ENCODE measurements at places on chromosomes 3 and 15.

DNA sequence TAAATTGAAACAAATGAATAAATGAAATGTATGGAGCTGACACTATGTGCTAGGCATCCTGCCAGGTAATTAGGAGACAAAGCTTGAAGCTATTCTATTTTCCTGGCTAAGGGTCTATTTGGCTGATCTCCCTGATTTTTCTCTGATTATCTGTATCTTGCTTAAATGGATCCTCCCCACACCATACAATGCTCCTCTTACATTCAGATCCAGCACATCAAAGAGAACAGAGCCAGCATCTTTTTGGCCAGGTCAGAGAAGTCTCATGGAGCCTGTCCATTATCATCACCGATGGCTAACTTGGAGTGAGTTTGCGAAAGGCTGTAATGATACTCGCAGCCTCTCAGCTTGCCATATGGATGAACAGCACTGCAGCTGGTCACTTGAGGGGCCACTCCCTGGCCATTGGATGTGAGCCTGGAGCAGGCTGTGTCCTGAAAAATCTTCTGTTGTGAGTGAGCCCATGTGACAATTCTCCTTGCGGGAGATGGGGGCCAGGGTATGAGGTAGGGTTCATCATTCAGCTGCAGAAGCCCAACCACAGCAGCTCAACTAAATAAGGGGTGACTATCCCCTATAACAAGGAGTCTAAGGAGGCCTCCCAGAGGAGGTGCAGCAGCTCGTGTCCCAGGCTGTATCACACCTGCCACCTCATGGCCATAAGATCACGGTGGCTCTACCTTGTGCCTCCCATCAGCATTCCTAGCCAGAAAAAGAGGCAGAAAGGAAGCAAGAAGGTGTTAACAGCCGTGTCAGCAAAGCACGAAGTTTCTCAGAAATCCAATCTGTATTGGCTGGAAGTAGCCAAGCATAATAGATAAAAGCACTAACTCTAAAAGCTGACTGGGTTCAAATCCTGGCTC is 69.3 kb upstream of the ST8SIA2 start:
- ATAC-seq: no peak

DNA sequence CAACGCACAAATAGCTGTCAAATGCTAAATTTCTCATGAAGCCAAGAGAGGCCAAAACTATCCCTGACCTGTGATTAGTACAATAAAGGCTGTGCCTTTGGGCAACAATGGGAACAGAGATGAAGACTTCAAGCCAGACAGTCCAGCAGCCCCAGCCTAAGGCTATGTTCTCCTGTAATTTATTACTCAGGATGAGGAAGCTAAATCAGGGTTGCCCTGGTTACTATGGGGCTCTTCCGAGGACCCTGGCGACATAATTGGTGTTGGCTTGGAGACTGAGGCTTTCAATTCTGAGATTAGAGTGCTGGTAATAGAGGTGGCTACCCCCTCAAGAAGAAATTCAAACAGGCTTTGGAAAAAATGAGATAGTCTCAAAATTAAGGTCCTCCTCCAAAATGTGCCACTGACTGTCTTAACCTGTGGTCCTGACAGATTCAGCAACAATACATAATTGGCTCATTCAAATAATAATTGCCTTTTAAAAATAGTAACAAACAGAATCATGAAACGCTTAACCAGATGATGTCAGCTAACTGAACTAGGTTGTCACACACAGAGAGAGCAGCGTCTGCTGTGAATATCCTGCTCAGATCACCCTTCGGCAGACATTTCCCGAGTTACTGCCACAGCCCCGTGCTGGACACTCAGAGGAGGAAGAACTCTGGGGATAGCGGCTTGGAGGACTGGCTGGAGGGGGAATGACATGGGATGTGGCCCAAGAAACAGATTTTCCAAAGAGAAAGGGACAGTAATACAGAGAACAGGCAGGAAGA is 43.0 kb downstream of the NSMCE3 start:
- ATAC-seq: no peak

- ATAC-seq: no peak
These were observed 22.6 kb downstream of the GUCA1C start for GRCh38 chr3:108931035-108931434.

DNA sequence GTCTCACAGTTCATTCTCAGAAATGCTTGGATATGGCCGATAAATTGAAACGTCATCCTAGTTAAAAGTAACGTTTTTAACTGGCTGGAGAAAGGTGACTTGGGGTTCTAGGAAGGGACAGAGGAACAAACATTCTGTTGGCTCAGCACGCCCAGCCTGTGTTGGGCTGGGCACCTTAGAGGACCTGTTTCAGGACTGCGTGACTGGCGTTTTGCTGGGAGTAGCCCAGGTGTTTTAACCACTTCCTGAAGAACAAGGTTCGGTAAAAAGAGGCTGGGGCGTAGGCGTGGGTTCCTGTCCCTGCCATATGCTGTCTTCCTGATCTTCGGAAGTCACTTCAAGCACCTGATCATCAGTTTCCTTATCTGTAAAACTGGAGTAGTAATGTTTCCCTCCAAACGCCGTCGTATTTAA is 1.1 kb upstream of the TLNRD1 start:
- ATAC-seq: no peak

GRCh38 chr15:73928241-73928579 is 1.9 kb downstream of the LOXL1 start:
- ATAC-seq: no peak

- peak; percentile 2 for ATAC-seq
These were observed 987 bp downstream of the PRTG start for GRCh38 chr15:55741833-55742497.

GRCh38 chr3:10568549-10568948 is 63.2 kb upstream of the ATP2B2 start:
- ATAC-seq: no peak

DNA sequence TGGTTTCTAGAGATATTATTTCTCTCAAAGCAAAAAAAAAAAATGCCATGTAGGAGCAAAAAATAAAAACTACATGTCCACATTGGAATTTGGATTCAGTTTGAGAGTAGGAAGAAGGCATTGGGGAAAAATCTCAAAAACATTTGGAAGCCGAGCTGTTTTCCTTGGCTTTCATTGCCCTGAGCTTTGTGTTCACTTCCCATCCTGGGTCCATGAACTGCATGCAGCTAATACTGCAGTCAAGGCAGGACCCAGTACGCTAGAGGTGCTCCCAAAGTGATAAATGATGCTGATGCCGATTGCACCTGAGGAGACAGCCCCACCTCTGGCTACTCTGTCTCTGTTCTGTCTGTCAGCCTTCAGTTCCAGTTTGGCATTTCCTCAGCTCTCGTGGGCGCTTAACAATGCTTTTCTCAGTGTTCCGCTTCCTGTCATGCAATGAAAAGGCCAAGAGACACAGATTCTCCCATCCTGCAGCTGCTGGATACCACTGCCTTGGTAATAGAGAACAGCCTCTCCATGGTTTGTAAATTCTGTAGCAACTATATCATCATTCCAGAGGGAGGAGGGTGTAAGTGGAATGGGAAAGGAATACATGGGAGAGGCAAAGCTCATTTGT is 181.8 kb downstream of the RYR3 start:
- ATAC-seq: no peak

GRCh38 chr15:74768771-74769342 is 13.0 kb upstream of the CSK start:
- peak; percentile 66 for ATAC-seq

DNA sequence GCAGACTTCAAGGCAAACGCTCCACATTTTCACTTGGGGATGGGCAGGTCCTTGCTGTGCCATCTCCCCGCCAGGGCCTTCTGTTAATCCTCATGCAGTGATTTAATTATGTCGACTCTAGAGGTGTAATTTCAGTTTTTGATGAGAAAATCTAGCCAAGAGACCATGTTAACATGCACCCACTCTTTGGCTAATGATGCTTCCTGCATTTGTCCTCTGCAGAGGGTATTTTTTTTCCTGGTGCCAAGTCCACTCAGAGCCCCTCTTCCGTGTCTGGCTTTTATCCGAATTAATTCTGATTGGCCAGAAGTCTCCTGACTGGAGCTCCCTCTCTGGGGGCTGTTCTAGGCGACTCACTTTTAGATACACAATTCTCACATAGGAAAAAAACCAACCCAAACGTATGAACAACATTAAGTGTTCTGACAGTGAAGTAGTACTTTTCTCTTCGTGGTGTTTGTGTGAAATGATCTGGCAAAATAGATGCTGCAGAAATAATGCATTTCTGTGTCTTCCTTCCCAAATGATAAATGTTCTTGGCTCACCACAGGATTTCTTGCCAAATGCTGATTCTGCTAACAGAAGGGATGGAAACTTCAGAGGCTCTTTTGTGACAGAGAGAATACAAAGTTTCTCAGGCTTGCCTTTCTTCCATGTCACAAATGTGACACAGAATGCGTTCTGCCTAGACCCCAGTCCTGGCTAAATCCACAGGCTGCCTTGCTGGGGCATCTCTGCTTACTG is 190.0 kb downstream of the CACNA2D3 start:
- ATAC-seq: no peak

GRCh38 chr15:71812966-71813722 is 2.8 kb downstream of the NR2E3 start:
- ATAC-seq: no peak

DNA sequence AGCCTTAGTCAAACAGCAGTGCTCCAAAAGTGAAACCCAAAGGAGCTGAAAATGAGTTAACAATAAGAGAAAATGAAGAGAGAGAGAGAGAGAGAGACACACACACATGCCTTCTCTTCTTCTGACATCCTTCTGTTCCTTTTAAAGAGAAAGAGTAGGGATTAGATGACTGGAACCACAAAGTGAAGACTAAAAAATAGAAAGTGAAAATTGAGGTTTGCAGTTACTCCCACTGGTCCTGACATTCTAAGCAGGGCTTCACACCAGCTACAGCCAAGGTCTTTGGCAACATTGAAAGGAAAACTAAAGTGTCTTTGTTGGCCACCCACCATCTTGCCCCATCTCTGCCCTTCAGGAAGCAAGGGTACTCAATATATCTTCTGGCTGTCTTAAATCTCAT is 59.2 kb downstream of the USP50 start:
- ATAC-seq: no peak

- peak; percentile 19 for ATAC-seq
These were observed 444 bp upstream of the ABHD14A start for GRCh38 chr3:51974277-51974962.

GRCh38 chr3:129526121-129526900 is 2.1 kb upstream of the RHO start:
- ATAC-seq: no peak

DNA sequence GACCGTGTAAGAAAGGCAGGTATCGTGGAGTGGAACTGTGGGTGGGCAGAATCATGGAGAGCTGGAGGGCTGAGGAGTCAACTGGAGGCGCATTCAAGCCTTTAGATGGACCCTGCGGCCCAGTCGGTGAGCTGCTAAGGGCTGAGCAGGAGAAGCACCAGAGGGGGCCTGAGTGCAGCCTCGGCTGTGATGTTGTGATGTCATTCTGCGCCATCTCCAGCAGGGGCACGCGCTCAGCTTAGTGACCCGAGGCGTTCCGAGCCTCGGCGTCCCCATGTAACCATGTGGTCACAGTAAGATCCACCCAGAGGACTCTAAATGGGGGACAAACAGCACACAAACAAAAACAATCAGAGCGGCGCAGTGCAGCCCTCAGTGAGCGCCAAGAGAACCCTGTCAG is 76.8 kb downstream of the VGLL4 start:
- ATAC-seq: no peak

- ATAC-seq: peak; percentile 86
These were observed 254.7 kb downstream of the NR1D2 start for GRCh38 chr3:24199775-24200247.

- ATAC-seq: peak; percentile 65
These were observed 11.9 kb upstream of the LRTM1 start for GRCh38 chr3:54939557-54940300.

All from SK-N-SH treated with all-trans-retinoic acid at 6 μM for 48 hours (cell line).